H54 (cell line): ENCODE measurements at places on chromosomes 2 and 18.

GRCh38 chr2:75709297-75709696, 1.4 kb downstream of the GCFC2 start:
- DNase-seq: no peak

DNA sequence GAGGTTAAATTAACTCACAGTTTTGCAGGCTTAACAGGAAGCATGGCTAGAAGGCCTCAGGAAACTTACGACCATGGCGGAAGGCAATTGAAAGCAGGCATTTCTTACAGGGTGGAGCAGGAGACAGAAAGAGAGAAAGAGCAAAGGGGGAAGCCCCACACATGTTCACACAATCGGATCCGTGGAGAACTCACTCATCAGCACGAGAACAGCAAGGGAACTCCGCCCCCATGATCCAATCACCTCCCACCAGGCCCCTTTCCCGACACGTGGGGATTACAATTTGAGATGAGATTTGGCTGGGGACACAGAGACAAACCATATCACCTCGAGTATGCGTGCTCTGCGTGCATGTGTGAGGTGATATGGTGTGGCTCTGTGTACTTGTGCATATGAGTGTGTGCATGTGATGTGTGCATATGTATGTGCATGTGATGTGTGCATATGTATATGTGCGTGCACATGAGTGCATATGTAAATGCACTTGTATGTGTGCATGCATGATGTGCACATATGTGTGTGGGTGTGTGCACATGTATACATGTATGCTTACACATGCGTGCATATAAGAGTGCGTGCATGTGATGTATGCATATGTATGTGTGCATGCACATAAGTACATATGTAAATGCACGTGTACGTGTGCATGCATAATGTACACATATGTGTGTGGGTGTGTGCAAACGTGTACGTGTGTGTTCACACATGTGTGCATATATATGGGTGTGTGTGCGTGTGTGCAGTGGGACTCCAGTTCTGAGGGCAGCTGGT, 108.7 kb upstream of the HDAC4 start:
- no peak for DNase-seq

- DNase-seq: no peak
Measured at GRCh38 chr18:48687346-48688042, 148.7 kb downstream of the CTIF start.

DNA sequence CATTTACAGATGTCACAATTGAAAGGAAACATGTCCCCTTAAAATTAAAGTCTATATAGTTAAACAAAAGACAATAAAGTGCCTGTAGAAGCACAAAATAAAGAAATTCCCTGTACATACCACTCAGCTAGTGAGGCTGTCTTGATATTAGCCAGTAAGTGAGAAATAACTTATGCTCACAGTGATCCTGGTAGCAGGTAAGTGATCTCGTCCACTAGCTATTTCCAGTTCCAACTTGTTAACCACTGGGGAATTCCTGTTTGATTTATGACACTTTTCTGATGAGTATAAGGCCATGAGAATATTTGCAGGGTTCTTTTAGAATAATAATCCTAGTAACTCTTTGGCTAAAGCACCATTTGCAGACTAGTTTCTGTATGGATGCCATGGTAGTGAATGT, 127.9 kb upstream of the PGAP1 start:
- DNase-seq: no peak

DNA sequence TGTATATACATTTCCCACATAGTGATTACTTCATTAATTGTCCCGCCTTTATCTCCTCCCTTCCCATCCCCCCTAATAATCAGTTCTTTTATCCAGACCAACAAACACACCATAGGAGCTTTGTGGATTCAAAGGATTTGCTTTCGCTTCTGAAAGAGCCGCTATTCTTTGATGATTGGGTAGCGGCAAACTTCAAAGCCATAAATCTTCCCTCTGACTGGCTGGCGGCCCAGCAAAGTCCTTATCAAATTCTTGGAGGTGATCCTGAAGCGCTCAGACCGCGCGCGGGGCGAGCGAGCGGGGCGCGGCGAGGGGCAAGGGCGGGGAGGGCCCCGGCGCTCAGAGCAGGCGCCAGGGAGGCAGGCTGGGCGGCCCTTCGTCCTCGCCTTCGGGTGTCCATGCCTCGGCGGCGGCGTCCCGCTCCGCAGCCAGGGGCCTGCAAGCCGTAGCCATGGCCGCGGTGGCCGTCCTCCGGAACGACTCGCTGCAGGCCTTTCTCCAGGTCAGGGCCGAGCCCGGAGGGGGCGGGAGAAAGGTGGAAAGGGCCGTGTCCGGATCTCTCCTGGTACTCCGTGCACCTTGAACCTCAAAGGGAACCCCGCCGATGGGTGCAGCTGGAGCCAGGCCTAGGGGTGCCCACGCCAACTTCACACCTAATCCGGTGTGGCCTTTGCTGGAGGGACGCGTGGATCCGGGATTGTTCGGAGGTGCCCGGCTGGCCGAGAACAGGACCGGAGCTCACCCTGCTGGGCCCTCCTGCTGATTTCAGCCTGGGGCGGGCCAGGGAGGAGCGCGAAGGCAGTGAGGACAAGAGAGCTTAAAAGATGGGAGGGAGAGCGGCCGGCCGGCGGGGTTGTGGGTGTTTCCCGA, at the start of gene SP5:
Gene SP5 (plus strand): TSS at position 276 of the 870 bp plus-strand sequence. CDS start 176 bp downstream, at position 452.
- peak; percentile 74 for DNase-seq

GRCh38 chr2:222594679-222595078, 61.2 kb downstream of the FARSB start:
- DNase-seq: no peak

- no peak for DNase-seq
Measured at GRCh38 chr2:6866275-6866671, 566 bp upstream of the CMPK2 start.

DNA sequence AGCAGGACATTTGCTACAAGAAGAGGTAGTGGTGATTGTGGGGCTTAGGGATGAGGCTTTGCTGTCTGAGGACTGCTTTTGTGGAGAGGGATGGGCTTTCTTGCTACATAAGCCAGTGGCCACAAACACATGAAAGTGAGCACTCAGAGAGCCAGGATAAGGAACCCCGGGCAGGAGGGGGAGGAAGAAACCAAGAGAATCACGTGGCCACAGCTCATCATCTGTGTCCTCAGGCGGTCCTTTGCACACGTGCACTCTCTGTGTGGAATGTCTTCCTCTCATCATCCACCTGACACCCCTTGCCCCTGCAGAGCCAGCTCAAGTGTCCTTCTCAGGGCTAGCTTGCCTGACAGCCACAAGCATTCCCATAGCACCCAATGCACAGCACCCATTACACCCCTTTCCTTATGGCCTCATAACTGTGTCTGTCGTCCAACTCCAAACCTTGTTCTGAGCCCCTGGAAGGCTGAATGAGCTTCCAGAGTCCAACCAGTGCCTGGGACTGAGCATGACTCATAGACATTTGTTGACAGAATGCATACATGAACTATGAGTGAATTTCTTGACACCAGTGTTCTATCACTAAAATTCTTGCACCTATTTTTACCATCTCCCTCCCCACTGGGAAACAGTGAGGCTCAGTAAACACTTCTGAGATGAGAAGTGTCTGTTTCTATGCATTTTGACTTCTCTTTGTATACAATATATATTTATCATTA, 398.3 kb downstream of the ALK start:
- no peak for DNase-seq

DNA sequence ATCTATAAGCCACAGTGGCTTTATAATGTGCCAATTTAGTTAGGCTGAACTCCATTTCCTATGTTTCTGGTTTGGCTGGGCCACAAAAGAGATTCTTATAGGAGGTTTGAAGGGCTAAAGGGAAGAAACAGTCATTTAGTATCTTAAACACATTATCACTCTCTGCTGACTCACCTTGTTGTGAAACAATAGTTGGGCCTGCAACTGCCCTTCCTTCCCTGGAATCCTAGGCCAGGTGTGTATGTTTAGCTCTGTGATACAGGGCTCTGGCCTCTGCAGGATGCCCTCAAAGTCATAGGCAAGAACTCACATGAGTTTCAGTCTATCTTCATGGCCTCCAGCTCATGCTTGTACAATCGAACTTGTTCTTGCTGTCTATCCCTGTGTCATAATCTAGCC, 400.0 kb upstream of the CELF4 start:
- no peak for DNase-seq

DNA sequence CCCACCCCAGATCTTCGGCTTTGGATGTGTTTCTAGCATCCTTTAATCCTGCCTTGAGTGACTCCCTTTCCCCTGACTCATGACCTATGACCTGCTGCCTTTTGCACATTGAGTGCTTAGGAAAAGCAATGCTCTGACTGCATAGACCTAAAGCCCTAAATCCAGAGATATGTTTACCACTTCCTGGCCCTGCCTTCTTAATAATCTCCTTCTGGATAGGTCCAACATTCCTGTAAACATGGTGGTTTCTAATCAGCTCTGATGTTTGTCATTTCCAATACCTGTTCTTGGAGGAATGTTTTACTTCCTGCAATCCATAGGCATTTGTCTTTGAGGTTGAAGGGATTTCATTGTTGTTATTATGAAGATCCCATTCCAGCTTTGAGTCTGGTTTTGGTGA, 2.3 kb downstream of the SLC3A1 start:
- no peak for DNase-seq

DNA sequence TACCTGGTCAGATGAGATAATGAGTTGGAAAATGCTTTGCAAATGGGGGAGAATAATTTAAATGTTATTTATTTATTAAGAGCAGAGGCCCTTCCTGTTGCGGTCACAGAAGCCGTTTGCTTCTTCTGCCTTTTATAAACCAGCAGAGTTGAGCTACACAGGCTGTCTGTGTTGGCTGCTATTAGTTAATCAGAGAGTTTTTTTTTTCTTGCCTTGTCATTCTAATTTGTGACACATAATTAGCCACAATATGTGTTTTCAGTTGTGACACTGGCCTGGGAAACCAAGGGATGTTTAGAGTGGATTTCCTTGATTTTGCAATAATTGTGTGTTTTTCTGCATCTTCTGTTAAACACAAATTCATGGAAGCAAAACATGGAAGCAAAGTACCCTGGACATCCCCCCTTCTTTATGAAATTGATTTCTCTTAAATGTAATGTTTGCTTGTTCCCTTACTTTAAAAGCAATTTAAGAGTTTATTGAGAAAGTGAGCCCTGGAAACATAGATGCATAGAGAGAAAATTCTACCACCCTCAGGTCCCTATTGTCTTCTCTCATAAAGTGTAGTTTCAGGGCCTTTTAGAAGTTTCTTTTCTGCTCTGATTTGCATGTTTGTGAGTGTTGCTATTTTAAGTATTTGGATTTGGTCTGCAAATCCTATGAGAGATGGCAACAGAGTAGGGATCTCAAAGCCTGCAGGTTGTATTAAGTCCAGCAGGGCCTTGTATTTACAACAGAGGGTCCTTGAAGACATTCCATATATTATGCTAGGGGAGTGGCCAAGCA, 22.8 kb upstream of the IL37 start:
- no peak for DNase-seq

GRCh38 chr2:10185755-10186154, 63.2 kb downstream of the RRM2 start:
- DNase-seq: no peak

DNA sequence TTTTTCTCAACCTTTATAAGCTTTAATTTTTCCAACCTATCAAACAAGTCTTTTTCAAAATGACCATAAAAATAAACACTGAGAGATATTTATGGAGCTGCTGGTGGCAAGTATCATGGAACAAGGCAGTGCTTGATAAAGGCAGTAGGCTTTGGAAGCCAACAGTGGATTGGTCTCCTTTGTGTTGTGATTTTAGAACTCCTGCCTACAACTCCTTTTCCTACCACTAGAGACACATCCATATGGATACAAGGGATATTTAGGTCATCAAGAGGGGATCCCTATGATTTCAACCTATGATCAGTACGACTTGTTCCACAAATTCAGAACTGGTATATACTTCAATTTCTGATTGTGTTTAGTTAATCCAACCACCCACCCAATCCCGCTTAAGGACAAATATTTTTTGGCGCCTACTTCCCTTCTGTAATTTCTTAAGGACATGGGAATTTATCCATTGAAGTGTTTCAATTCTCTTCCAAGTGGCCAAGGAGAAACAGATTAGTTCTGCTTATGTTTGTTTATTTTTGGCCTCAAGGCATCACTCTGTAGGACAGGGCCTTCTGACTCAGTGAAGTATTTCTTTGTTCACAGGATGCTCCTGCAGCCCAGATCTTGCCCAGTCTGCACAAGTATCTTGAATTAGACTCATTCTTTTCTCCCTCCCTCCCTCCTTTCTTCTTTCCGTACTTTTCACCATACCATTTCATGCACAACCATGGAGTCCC, 2119.6 kb upstream of the PIK3C3 start:
- DNase-seq: no peak

- DNase-seq: no peak
Measured at GRCh38 chr2:224586127-224586695, 1.0 kb upstream of the CUL3 start.

- no peak for DNase-seq
Measured at GRCh38 chr2:134128746-134129145, 125.1 kb upstream of the MGAT5 start.

DNA sequence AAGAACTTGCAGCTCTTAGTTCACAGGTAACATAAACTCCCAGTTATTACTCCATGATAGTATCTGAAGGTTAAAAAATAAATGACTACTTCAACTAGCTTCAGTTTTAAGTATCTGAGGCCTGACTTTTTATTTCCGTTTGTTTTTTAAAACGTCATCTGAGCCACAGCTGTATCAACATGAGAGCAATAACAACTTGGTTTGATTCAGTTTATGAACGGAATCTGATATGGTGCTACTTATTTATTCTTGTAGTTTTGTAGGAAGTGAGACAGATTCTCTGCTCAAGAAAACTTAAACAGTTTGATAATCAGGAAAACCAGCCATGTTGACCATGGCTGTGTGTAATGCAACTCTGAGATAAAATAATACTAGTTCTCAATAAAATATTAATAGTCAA, 34.9 kb downstream of the NAB1 start:
- DNase-seq: no peak

GRCh38 chr2:132415915-132416722, 486 bp upstream of the GPR39 start:
- peak; percentile 88 for DNase-seq

DNA sequence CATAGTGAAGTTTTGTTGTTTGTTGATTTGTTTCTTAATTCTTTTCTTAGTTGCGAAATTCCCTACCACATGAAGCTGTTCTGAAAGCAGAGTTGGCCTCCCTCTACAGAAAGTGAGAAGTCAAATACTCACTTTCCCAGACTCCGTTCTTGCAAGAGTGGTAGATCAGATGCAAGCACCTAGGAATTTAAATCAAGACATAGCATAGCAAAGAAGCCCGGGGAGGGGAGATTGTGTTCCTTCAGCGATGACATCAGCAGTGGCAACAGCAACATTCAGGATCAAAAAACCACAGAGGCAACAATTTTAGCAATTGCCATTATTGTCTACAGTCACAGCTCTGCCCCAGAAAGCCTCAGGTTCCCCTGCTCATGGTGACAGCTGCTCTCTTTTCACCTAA, 580.0 kb downstream of the RNF144A start:
- no peak for DNase-seq

DNA sequence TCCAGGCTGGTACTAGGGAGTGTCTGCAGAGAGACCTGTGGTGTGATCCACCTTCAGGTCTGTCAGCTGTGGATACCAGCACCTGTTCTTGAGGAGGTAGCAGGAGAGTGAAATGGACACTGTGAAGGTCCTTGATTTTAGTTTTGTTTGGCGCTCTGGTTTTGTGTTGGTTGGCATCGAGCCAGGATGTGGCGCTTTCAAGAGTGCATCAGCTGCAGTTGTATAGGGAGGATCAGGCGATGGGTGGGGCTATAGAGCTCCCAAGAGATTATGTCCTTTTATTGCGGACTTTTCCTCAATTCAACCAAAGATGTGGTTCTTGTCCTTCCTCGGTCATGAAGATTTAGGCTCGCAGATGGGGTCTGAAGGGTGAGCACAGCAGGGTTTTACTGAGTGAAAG, 37.5 kb downstream of the SLC39A10 start:
- no peak for DNase-seq
